Mesothelial cell of epicardium (in vitro differentiated cells): ENCODE measurements at places on chromosomes 4 and X. TPM values are rescaled to one million over a fixed set of nuclear protein-coding genes. Genes with fewer than 3 reads are reported as not detected.
A peak's percentile ranks its signal among the peaks of the same experiment; 100 is the strongest.

NXF3 gene
- total RNA-seq = not detected in 3 replicates

DNA sequence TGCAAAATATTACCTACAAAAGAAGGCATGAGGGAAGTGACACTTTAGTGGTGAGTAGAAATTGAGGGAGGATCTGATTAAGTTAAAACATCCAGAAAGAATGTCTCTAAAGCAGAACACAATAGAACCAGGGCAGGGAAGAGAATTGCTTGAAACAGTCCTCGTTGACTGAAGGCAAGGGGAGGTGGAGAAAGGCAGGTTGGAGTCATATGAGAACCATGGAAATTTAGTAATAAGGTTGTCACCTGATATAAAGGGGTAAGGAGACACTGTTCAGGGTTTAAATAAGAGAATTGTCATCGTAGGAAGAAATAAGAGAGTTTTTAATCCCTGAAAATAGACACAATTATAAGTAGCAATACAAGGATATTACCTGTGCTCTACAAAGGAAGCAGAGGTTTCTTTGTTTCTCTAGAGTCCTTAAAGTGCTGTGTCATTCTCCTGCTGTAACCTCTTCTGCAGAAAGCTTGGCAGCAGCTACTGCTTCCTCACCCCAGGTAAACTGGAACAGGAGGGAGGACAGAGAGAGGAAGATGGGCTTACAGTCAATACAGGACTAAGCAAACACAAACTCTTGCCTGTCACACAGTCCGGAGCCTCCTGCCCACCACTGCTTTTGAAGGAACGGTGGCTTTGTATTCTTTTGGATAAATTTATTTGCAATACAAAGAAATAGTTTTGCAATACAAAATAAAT lies 258.4 kb downstream of the PPARGC1A start:
- no peak overlapping the region for H3K4me3 ChIP-seq
- H3K36me3 ChIP-seq = no peaks in the 10 kb centered on the region
- peaks cover 16% of the 10 kb centered on the region for H3K4me1 ChIP-seq
- H3K27ac ChIP-seq = no peak overlapping the region
- DNase-seq = no peak

USP17L25 gene
- not detected in 3 replicates for total RNA-seq

GRCh38 chrX:117059848-117060247 lies 597.1 kb upstream of the CT83 start:
- DNase-seq = no peak
- H3K4me1 ChIP-seq = no peaks in the 10 kb centered on the region
- H3K36me3 ChIP-seq = no peaks in the 10 kb centered on the region
- no peak overlapping the region for H3K4me3 ChIP-seq
- no peak overlapping the region for H3K27ac ChIP-seq

GSX2 gene
- total RNA-seq = not detected in 3 replicates

CXCL11 gene
- total RNA-seq = not detected in 3 replicates

HSD17B10 gene
- total RNA-seq = 65.8 to 70.1 TPM (median 68.6 TPM) in 3 replicates

- H3K36me3 ChIP-seq = peaks cover 11% of the 10 kb centered on the region
- H3K27me3 ChIP-seq = no peaks in the 10 kb centered on the region
- no peak for DNase-seq
- no peak overlapping the region for H3K27ac ChIP-seq
- no peak overlapping the region for H3K4me3 ChIP-seq
Measured at GRCh38 chrX:9873952-9874351, 87.7 kb downstream of the SHROOM2 start.

GRCh38 chr4:76200771-76201231 lies 12.8 kb downstream of the SCARB2 start:
- peak overlapping the region; percentile 66 for H3K27ac ChIP-seq
- no peaks in the 10 kb centered on the region for H3K36me3 ChIP-seq
- no peak overlapping the region for H3K4me3 ChIP-seq
- H3K27me3 ChIP-seq = no peaks in the 10 kb centered on the region
- no peak for DNase-seq
- peaks cover 60% of the 10 kb centered on the region for H3K4me1 ChIP-seq

GRCh38 chrX:10619425-10620046 lies 849 bp downstream of the MID1 start:
- no peaks in the 10 kb centered on the region for H3K36me3 ChIP-seq
- peaks cover 41% of the 10 kb centered on the region for H3K4me1 ChIP-seq
- peak overlapping the region; percentile 78 for H3K4me3 ChIP-seq
- H3K27me3 ChIP-seq = no peaks in the 10 kb centered on the region
- H3K27ac ChIP-seq = peak overlapping the region; percentile 93
